ENCODE measurements at places on chromosomes 4 and X.

- DNase-seq: no peak
These were observed 224.4 kb upstream of the GALNTL6 start for GRCh38 chr4:171588764-171589163.

GRCh38 chrX:20438871-20439526 lies 172.3 kb upstream of the RPS6KA3 start:
- DNase-seq: no peak

DNA sequence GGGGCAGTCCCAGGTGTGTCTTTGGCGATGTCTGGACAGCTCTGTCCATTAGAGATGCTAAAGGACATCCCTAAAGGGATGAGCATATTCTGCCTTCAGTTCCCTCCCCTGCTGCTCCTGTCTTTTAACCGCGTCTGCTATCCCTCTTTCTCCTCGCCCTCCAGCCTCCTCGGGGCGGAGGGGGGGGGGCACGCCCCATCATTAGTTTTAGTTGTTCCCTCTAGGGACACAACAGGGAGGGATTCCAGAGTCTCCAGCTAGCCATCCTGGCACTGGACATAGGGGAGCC lies 1.1 kb downstream of the MSL3 start:
- no peak for DNase-seq

DNA sequence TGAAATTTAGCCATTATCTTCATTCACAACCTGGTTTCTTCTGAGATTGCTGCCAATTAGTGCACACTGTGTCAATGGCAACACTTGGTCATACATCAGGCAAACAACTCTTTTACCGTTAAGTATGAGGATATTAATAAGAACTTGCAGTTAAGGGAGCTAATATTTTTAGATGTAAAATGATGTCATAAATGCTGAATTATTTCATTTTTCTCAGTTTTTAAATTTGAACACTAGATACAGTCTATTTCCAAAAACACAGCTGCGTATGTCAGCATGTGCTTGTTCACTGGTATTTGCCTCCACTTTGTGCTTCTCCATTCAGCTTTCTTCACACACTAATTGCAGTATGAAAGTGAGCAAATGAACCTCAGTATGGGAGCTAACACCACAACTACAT lies 1.6 kb downstream of the KLHL13 start:
- DNase-seq: no peak

DNA sequence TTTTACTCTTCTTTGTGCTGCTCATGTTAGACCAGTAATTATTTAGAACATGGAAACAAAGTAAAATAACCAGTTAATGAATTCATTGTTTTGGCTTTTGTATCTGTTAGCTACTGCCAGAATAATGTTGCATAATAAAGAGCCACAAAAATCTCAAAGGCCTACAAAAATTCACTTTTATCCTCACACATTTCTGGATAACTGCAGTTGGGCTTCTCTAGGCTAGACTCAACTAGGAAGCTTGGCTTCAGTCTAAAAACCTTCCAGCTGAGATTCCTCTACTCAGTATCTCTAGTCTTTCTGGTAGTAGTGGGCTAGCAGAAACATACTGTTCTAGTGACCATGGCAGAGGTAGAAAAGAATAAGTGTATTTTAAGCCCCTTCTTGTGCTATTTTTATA lies 73.0 kb downstream of the FAT4 start:
- DNase-seq: no peak

DNA sequence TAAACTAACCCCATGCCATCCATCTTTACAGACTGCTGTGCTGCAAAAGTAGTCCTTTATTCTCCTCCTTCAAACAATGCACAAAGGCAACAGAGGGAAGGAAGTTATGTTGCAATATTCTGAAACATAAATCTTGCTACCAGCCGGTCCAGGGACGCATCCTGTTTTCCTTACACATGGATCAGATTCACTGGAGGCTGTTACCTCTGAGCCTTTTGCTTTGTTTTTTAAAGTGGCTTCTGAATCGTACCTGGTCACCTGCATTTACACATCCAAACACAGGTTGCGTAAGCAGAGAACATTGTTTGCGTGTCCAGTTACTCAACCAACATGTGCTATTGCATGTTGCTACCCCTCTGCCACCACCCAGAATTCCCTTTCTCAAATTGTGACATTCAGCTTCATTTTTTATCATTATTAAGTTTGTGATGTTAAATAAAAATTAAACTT lies 8.8 kb downstream of the PPARGC1A start:
- DNase-seq: no peak
